ENCODE measurements at places on chromosomes 16 and 17. TPM values are rescaled to one million over a fixed set of nuclear protein-coding genes. Genes with fewer than 3 reads are reported as not detected.

SYT17 gene
- total RNA-seq = 2.0 TPM

KRT40 gene
- total RNA-seq = not detected

EPN3 gene
- 38.5 TPM for total RNA-seq

COG8 gene
- 18.4 TPM for total RNA-seq

TMEM235 gene
- not detected for total RNA-seq

PRRT2 gene
- not detected for total RNA-seq

RBFOX1 gene
- total RNA-seq = not detected

MYH3 gene
- total RNA-seq = 0.52 TPM

ALOX15B gene
- total RNA-seq = 121 TPM

AATK gene
- total RNA-seq = 0.56 TPM

PERCC1 gene
- not detected for total RNA-seq

MYH2 gene
- total RNA-seq = 0.56 TPM

LRRC37A2 gene
- 5.0 TPM for total RNA-seq

ATP2A1 gene
- 0.48 TPM for total RNA-seq

SSTR5 gene
- not detected for total RNA-seq

NECAB2 gene
- total RNA-seq = not detected

ITGB4 gene
- total RNA-seq = 134 TPM

ATPAF2 gene
- 24.2 TPM for total RNA-seq
